Stimulated activated CD8-positive, alpha-beta memory T cell treated with anti-CD3 and anti-CD28 coated beads, Interleukin-15, amount 100 ng/mL, for 4 hours (primary cell): ENCODE measurements at places on chromosomes 3 and 15.

- DNase-seq, result no peak
Observed at GRCh38 chr3:100954990-100955389, 38.2 kb downstream of the ABI3BP start.

DNA sequence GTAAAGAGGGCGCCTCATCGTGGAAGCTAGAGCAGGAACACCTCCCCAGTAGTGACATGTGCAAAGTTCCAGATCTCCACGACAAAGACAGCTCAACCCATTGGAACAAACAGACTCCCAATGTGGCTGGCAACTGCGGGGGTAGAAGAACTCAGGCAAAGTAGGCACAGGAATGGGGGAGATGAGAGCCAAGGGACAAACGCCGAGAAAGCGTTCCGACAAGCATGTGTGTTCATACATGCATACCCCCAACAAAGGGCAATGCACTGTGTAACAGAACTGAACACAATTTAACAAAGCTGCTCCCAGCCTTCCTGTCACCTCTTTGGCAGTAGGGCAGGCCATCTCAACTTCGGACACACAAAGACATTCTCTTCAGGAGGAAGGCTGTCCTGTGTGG is 11.6 kb downstream of the RCCD1 start:
- no peak for DNase-seq

GRCh38 chr3:78926523-78926922 is 841.3 kb downstream of the ROBO1 start:
- DNase-seq, result no peak

GRCh38 chr3:169563775-169564059 is 99.8 kb downstream of the MECOM start:
- DNase-seq, result no peak

DNA sequence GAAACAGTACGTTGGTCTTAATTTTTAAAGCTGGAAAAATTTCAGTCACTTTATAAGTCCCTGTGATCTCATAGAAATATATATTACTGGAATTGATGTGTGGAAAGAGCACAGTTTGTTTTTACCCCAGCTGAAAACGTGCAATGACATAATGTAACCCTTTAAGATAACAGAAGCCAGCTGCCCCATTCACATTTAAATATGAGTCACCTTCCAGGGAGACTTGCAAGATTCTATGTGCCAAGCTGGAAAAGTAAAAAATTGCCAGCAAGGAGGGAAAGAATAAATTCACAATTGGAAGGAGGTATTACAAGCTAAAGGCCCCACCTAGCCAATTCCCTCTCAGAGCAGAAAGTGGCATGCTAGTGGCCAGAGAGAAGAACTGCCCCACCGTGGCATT is 50.2 kb downstream of the SAMMSON start:
- no peak for DNase-seq

GRCh38 chr3:11021611-11022011 is 29.1 kb downstream of the SLC6A1 start:
- DNase-seq, result no peak

DNA sequence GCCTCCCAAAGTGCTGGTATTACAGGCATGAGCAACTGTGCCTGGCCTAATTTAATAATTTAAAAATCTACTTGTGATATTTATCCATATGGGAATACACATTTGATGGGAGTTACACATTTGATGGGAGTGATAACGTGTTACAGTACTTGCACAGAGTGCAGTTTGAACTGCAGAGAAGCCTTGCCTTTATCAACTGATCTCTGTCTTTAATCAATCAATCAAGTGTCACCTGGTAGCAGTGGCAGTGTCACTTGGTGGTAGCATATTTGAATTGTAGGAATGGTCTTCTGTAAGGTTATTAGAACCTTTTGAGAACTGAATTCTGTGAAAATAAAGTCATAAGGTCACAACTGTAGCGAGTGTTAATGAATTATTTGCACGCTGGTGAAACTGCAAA is 37.8 kb downstream of the SIDT1 start:
- no peak for DNase-seq

DNA sequence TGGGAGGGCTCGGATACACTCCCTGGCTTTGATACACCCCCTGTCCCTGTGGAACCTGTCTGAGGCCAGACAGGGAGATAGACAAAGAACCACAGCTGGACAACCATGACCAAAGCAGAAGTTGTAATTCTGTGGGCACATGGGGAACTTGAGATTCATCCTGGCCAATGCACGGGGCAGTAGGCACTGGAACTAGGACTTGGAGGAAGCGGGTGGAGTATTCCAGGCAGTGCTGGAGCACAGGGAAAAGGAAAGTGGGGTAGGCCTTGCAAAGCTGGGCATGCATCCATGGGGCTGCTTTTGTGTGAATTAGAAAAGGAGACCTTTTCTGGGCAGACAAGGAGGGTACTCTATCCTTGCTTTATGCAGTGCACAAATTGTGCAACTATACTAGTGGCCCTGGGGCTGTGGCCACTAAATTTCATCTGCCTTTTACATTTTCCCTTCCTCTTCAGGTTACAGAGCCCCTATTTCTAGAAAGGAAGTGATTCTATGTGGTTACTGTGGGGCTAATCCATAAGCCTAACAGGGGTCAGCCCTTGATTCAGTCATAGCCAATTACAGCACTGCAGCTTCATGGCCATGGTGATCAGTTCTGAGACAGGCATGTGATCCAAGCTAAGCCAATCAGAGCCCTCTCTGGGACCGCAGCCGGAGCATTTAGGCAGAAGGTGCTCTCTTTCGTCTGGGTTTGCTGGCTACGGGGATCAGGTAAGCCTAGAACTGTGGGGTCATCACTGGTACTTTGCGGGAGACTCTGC is 21.0 kb downstream of the CRABP1 start:
- no peak for DNase-seq
